ENCODE measurements at places on chromosomes 5 and 9.

DNA sequence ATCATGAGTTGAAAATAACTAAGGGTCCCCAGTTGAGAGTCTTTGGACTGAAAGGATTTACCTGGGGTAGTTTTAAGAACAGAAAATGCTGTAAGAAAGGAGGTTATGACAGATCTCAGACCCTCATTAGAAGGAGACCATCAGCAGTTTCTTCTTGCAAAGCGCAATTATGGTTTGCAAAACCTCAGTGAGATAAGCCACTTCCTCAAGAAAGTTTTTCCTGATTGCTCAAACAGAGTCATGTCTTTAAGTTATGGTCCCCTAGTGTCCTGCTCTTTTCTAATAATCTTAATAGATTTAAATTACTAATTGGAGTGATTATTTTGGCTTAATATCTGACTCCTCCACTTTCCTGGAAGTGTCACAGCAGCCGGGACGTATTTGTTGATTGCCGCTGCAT lies 293.2 kb upstream of the KLF4 start:
- no peak for DNase-seq

GRCh38 chr5:97150401-97150800 lies 8.0 kb upstream of the LIX1 start:
- DNase-seq, result no peak

DNA sequence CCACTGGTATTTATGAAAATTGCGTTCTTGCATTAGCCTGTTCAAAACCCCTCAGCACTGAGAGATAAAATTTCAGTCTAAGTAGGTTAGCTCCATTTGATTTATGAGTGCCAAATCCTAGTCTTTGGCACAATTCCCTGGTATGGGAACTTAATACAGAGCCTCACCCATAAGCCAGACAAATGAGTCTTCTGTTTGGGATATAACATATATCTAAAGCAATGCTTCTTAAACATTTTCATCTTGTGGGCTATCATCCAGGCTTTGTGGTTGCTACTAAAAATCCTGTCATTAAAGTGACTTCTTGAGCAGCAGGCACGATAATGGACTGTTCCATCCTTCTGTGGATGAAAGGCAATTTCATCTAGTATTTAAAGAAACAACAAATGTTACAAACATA lies 419.5 kb upstream of the ACTBL2 start:
- no peak for DNase-seq

DNA sequence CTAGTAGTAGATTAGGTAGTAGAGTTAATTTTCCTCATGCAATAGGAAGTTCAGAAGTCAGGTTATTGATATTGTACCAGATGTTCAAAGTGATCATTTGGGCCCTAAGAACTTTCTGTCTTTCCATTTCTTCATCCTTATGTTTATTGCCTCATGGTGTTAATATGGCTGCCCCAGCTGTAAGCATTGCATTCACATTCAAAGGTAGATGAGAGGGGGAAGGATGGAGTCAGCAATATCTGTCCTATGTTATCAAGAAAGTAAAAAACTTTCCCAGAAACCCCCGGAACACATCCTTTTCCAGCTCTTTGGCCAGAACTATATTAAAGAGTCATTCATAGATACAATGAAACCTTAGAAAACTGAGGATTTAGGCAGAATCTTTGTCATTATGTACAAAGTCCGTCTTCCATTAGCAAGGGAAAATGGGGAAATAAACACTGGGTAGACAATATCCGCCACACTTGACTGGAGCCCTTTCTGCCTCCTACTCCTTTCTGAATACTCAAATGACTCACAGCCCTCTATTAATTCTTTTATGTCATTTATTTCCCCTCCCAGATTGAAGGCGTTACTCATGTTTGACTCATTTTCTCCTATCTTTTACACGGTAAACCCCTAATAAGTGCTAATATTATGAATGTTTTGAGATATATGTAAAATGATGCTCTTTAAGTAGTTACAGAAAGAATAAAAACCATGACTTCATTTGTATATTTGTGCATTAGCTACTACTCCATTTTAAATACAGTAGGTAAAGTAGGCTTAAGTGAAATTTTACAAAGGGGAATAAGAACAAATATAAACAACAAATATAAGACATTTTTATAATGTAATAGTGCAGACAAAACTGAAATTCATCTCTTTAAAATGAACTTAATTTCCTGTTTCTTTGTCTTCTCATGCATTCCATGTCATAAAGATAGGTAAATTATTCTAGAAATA lies 127.6 kb downstream of the SLF1 start:
- no peak for DNase-seq

- no peak for DNase-seq
These were observed 20.1 kb downstream of the DAPK1 start for GRCh38 chr9:87517732-87518131.

Data from left cardiac atrium (tissue), 4 donors.